ENCODE measurements at places on chromosomes 2 and 18.

DNA sequence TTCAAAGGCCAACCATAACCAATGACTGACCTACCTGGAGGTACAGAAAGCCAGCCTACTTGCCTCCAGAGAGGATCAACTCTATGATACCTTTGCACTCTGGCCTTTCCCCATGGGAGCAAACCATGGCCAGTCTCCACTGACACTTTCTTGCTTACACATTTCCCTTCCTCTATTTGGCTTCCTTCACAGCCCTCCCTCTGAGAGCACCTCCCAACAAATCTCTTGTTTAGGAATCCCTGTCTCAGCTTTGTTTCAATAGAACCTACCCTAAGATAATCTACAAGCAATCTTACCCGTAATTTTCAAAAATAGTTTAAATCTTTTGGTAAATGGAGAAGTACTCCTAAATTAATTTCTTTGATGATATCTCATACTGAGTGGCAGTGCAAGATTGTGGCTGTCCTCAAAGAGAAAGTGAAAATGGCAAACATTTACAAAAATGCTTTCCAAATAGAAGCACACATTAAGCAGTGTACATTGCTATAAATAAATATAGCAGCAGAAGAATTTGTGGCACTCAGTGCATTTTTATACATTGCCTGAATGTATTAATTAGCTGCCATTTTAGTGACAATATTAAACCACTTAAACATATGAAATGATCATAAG, 140.6 kb downstream of the CCDC148 start:
- DNase-seq, result no peak
- H3K27ac ChIP-seq, result no peak overlapping the region
- H3K4me3 ChIP-seq, result no peak overlapping the region
- H3K4me1 ChIP-seq, result peaks cover 2% of the 10 kb centered on the region
- peaks cover 18% of the 10 kb centered on the region for H3K27me3 ChIP-seq
- H3K36me3 ChIP-seq, result no peaks in the 10 kb centered on the region

GRCh38 chr2:102098756-102099155, 43.8 kb upstream of the IL1R1 start:
- no peak overlapping the region for H3K4me3 ChIP-seq
- no peaks in the 10 kb centered on the region for H3K36me3 ChIP-seq
- no peak overlapping the region for H3K27ac ChIP-seq

GRCh38 chr18:47909484-47909883, 21.0 kb downstream of the SMAD2 start:
- no peak overlapping the region for H3K4me3 ChIP-seq
- no peak overlapping the region for H3K27ac ChIP-seq
- DNase-seq, result no peak
- peaks cover 49% of the 10 kb centered on the region for H3K36me3 ChIP-seq

GRCh38 chr2:160305081-160305750, 105.1 kb upstream of the ITGB6 start:
- H3K27me3 ChIP-seq, result no peaks in the 10 kb centered on the region
- no peak overlapping the region for H3K4me3 ChIP-seq
- peaks cover 27% of the 10 kb centered on the region for H3K36me3 ChIP-seq

DNA sequence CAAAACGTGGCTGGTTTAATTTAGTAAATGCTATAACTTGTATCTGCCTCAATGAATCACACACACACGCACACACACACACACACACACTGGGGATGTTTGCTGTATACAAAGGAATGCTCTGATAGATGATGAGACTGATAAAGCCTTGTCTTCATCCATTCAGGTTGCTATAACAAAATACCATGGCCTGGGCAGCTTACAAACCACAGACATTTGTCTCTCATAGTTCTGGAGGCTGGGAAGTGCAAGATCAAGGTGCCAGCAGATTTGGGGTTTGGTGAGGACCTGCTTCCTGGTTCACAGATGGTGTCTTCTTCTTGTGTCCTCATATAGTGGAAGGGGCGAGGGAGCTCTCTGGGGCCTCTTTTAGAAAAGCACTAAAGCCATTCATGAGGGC, 149.5 kb upstream of the HDAC4 start:
- H3K4me3 ChIP-seq, result no peak overlapping the region
- peaks cover 2% of the 10 kb centered on the region for H3K36me3 ChIP-seq
- H3K27ac ChIP-seq, result no peak overlapping the region
- peaks cover 34% of the 10 kb centered on the region for H3K4me1 ChIP-seq
- peaks cover 41% of the 10 kb centered on the region for H3K27me3 ChIP-seq

DNA sequence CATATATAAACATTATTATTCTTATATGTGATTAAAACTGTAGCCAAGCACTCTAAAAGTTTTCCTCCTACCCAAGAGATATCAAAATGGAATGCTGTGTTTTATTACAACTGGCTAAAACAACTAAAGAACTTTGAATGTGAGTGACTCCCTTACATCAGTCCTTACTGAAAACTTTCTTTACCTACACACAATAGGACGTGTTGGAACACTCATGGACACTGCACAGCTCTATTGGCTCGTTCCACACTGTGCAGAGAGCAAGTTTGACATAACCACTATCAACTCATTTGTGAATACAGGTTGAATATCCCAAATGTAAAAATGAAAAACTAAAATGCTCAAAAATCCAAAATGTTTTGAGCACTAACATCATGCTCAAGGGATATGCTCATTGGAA, 650.6 kb downstream of the SLC4A3 start:
- H3K36me3 ChIP-seq, result no peaks in the 10 kb centered on the region
- no peaks in the 10 kb centered on the region for H3K4me1 ChIP-seq
- H3K27ac ChIP-seq, result no peak overlapping the region
- DNase-seq, result no peak
- H3K4me3 ChIP-seq, result no peak overlapping the region
- no peaks in the 10 kb centered on the region for H3K27me3 ChIP-seq
